ENCODE measurements at places on chromosomes 1 and 21. TPM values are rescaled to one million over a fixed set of nuclear protein-coding genes. Genes with fewer than 3 reads are reported as not detected.

The RYR2 gene
- not detected for total RNA-seq

The TACSTD2 gene
- total RNA-seq, result 0.33 TPM

The FAM110D gene
- total RNA-seq, result not detected

The CEP350 gene
- 34.4 TPM for total RNA-seq

The C1QA gene
- not detected for total RNA-seq

The OR10T2 gene
- not detected for total RNA-seq

The ERVH48-1 gene
- total RNA-seq, result 0.23 TPM

All from activated naive CD8-positive, alpha-beta T cell treated with anti-CD3 and anti-CD28 coated beads for 36 hours (primary cell).